ENCODE measurements at places on chromosomes 12 and 14.

- no peak for DNase-seq
Observed at GRCh38 chr12:65656891-65657351, 167.4 kb upstream of the HMGA2 start.

- DNase-seq = peak; percentile 93
Observed at GRCh38 chr12:123271001-123271668, 521 bp downstream of the CDK2AP1 start.

DNA sequence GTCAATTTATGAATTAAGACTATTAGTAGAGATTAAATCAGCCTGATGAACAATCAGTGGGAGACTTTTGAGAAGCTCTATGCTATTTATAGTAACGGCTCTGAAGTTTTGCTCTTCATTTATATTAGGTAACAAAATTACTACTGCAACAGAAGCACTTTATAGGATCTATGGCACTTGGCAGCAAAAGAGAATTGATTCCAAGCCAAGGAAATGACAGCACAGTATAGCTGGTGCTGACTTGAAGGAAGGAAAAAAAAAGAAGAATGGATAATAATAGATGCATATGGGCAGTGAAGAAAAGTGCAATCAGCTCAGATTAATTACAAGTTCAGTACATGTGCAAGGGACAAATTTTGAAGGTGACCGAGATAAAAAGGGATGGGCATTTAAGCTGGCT, 228.2 kb upstream of the PPFIA2 start:
- no peak for DNase-seq

DNA sequence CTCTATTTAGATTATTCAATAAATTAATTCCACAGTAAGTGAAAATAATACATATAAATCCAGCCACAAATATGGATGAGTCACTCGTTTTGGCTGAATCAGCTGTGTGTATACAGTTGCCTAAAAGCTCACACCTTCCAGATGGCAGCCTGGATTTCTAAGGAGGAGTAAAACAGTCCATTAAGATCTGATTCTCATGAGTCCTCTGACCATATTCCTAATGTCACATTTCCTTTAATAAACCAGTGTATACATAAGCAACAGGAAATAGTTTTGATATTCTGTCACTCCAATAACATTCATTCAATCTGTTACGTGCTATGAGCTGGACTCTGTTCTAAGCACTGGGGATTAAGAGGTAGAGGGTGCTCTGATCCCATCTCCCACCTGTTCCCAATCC, 21.8 kb downstream of the MDM1 start:
- DNase-seq = no peak

- DNase-seq = no peak
Observed at GRCh38 chr14:100037353-100037752, 27.9 kb upstream of the EVL start.

DNA sequence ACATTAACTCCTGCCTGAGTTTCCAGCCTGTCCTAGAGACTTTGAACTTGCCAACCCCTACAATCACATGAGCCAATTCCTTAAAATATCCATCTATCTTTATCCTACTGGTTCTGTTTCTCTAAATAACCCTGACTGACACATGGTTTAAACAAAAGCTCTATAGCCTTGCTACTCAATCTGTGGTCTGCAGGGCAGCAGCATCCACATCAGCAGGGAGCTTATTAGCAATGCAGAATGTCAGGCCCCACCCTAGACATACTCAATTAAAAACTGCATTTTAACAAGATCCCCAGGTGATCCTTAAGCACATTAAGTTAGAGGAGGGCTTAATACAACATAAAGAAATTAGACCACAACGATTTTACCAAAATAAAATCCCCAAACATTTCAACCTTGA, 108.3 kb upstream of the CPSF6 start:
- no peak for DNase-seq

- no peak for DNase-seq
Observed at GRCh38 chr14:76056128-76056527, 70.6 kb downstream of the IFT43 start.

DNA sequence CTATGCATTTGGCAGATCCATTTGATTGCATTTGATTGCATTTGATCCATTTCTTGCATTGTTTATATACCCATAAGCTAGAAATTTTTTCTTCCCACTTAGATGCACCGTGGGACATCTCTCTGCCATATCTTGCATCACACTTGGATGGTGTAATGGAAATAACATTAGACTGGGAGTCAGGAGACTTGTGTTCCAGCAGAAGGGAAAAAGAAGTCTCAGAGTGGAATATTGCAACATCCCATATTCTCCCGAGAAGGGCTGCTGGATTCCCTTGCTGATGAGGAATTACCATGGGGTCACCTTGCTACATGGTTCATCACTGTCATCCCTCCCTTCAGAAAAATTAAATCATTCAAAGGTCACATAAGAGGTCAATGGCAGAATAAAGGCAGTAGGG, 78.1 kb downstream of the KSR2 start:
- DNase-seq = no peak

DNA sequence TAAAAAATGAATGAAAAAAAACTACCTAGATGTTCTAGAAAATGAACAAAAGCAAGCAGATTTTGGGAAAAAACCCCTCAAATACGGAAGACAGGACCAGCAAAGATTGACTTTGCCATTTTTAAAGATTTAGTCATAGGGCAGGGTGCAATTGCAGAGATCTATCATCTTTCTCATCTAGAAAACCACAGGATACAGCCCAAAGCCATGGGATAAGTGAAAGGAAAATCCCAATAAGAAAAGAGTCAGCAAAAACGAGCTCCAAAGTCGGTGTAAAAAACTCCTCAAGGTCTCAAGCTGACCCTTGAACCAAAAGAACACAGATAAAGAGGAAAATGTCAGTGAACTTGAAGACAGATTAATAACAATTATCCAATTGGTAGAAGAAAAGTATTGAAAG, 28.0 kb downstream of the CEP290 start:
- no peak for DNase-seq

- no peak for DNase-seq
Observed at GRCh38 chr14:43161477-43161876, 1345.6 kb downstream of the FSCB start.

DNA sequence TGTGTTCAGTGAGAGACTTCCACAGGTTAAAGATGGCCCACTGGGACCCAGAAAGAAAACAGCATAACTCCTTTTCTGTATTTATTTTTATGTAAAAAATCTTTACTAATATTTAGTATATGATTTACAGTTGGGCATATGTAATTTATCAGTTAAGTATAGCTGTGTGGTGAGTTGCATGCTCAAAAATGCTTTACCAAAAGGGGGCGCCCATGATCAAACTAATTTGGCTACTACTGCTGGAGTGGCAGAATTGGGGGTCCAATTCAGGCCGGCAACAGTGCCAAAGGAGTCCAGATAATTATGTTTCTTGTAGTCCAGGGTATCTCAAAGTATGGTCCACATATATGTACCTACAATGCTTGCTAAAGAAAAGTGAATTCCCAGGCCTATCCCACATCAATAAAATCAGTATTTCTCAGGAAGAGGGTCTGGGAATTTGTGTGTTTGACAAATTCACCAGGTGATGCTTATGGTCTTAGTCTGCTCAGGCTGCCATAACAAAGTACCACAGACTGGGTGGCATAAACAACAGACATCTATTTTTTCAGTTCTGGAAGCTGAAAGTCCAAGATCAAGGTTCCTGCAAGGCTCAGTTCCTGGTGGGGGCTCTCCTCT, 152.0 kb downstream of the KTN1 start:
- DNase-seq = no peak

DNA sequence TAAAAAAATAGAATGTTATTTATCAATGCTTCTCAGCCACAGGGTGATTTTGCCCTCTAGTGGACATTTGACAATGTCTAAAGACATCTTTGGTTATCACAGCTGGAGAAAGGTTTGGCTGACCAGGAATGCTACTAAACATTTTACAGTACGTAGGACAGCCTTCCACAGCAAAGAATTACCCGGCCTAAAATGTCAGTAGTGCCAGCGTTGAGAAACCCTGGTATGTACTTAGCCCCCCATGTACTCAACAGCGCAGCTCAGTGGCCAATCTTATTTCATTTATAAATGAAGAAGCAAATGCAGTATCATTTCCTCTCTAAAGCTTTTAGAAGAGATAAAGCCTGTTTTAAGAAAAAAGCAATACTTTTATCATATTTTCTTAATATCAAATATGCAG, 5.8 kb downstream of the MARK3 start:
- DNase-seq = no peak

DNA sequence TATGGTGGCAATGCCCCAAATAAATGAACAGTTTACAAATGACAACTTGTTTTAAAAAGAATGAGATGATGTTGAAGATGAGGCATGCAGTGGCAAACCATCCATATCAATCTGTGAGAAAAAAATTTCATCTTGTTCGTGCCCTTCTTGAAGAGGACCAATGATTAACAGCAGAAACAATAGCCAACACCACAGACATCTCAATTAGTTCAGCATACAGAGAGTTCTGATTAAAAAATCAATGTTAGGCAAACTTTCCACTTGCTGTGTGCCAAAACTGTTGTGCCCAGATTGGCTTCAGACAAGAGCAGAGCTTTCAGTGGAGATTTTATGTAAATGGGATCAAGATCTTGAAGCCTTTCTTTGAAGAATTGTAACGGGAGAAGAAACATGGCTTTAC, 329.9 kb downstream of the BMP4 start:
- no peak for DNase-seq

DNA sequence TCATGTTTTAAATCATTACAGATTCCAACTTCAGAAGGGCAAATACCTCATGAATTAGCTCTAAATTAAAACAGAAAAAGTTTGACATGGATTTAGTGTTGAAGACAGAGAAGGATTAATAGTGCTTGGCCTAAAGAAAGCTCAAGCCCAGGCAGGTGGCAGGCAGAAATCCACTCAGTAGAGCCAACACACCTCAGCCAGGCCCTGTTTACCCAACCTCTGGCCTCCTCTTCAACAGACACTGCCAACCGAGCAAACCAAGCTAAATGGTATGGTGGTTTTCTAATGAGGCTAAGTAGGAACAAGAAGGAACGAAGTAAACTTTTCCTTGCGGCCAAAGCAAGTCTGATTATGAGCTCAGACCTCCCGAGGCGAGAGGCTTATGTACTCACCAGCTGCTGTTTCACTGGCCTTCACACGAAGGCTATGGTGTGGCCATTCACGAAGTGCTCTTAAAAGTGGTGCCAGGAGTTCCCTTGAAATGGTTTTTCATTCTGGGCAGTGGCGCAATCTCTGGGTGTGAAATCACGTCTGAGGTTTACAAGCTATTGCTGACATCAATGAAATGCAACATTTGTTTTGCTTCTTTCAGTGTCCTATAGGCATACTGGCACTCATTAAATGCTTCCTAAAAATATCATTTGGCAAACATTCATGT, 124.1 kb upstream of the LGR5 start:
- DNase-seq = no peak

- peak; percentile 47 for DNase-seq
Observed at GRCh38 chr12:27821259-27821973, 41.4 kb upstream of the MANSC4 start.

- DNase-seq = no peak
Observed at GRCh38 chr14:26466862-26467261, 131.0 kb downstream of the NOVA1 start.

DNA sequence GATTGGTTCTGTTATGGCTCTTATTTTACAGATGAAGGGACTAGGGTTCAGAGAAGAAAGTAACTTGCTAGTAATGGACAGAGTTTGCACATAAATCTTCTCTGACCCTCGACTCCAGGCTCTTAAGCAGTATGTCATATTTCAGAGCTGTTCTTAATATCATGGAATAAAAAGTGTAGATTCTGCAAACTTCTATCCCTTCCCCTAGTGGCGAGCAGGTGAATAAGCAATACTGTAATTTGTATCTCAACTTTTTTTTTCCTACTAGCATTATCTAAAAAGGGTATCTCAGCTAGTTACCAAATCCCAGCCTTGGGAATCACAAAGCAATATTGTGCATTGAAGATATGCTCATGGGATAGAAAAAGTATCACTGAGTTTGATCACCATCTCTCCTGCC, 83.2 kb downstream of the ANO4 start:
- DNase-seq = no peak

DNA sequence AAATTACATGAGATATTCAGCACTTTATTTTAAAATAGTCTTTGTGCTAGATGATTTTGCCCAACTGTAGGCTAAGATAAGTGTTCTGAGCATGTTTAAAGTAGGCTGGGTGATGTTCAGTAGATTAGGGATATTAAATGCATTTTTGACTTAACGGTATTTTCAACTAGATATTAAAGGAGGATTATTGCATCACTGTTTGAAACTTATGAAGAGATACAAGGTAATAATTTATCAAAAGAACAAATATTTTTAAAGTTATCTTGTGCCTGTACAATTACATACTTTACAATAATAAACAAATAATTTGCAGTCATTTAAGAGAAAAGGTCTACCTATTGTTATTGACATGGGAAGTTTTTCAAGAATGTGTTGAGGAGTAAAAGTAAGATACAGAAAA, 368.6 kb upstream of the DCN start:
- no peak for DNase-seq

GRCh38 chr12:78938341-78939084, 73.9 kb downstream of the SYT1 start:
- no peak for DNase-seq

DNA sequence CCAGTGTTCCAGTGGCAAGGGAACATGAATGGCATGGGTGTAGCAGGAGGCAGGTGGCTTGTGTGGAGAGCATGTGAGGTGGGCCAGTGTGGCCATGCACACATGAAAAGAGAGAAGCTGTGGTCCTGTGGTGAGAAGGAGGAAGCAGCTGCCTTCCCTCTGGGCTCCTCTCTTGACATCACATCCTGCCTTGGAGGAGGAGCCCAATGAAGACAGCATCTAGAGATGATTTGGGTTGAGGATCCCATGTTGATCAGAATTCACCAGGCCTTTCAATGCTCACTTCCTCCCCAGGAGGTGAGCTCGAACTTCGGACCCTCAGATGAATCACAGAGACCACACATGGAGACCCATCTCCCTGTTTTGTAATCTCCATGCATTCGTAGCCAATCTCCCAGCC, 82.6 kb downstream of the LRRC74A start:
- peak; percentile 39 for DNase-seq

DNA sequence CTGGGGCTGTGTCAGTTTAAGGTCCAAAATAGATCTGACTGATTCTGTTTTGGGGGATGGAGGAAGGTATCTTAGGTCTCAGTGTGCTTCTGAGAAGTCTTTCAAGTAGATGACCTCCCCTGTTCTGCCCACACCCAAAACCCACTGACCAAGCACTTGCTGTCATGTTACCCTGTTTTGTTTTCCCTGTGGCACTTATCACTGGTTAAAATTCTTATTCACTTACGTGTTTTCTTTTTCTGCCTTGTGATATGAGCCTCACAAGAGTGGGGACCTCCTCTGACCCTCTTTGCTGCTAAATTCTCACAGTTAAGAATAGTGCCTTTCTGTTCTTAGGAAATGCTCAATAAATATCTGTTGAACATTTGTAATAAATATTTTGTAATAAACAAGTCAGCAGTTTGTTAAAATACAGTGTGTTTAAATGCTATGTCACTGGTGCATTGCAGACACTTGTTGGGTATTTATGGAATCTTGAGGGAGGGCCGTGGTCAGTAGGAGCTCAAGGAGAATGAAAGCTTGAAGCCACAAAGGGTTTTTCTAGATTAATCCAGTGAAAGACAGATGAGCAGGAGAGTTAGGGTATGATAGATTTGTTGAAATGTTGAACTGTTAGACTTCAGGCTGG, 20.9 kb downstream of the PLEKHA5 start:
- no peak for DNase-seq

GRCh38 chr12:65900912-65901672, 76.8 kb downstream of the HMGA2 start:
- DNase-seq = no peak

- no peak for DNase-seq
Observed at GRCh38 chr14:103692871-103693270, 22.4 kb downstream of the XRCC3 start.
